Calu3 (cell line): ENCODE measurements at places on chromosomes 12 and 14. TPM values are rescaled to one million over a fixed set of nuclear protein-coding genes. Genes with fewer than 3 reads are reported as not detected.
A peak's percentile ranks its signal among the peaks of the same experiment; 100 is the strongest.

GRCh38 chr14:99888149-99888548, 94.9 kb downstream of the EML1 start:
- DNase-seq: no peak

SLC17A8 gene
- total RNA-seq: not detected in 2 replicates

WDR20 gene
- total RNA-seq: 33.0 and 37.6 TPM in 2 replicates

GRCh38 chr12:96456265-96456974, 33.0 kb upstream of the CFAP54 start:
- no peak for DNase-seq

DNA sequence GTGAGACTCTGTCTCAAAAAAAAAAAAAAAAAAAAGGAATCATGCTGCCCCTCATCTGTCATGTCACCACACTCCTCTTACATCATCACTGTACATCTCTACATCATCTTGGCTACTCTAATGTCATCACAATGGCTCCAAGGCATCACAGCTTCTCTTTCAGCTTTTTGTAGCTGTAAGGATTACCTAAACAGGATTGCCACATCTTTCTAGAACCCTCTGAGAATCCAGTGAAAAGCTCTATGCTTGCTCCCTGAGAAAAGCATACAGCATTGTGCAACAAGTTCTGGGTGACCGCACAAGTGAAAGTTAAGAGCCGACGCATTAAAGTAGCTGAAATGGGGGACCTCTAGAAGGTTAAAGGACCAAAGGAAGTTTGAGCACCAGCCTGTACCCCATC, 272.5 kb downstream of the C12orf50 start:
- no peak for DNase-seq

DNA sequence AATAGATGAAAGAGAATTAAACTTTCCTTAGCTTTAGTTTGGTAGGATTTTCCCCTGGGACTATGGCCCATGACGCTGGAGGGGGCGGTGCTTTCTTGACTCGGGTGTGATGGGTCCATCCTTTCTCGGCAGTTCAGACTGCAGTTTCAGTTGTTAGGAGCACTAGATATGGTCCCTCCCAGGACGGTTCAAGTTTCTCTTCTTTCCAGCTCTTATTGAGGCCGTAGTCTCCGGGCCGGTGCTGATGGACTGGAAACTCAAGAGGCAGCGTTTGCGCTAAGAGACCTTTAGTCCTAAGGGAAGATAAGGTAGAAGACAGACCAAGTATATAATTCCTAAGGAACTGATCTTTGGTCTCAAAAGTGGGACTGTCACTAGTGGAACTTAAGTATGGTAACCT, 111.2 kb downstream of the RIN3 start:
- no peak for DNase-seq

GRCh38 chr12:130973109-130973508, 19.4 kb downstream of the ADGRD1 start:
- no peak for DNase-seq

DNA sequence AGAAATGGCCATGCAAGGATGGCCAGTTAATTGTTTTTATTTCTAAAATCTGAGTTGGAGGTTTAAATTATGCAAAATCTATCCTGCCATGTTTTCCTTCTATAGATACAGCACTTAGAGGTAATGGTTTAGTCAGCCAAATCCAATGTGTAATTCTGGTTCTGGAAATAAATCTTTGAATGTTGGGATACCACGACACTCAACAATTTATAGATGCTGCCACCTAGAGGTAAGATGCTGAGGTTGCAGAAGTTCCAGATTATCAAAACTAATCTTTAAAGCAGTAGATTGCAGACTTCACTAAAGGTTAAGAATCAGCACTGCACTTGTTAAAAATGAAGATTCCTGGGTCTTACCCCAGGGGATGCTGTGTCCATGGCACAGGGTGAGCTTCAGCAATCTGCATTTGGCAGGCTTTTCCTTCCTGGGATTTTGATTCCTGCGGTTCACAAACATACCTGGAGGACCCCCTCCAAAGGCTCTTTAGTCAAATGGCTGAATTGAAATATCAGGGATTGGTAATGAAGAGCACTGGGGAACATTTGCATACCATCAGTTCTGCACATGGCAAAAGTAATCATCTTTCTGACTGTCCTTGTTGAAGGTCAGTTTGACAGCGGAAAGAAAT, 53.4 kb upstream of the ANO4 start:
- DNase-seq: peak; percentile 27

TTC9 gene
- 9.8 and 11.0 TPM in 2 replicates for total RNA-seq

TCL1A gene
- total RNA-seq: not detected in 2 replicates

- no peak for DNase-seq
Observed at GRCh38 chr14:87286191-87286590, 706.8 kb downstream of the GALC start.

- DNase-seq: peak; percentile 68
Observed at GRCh38 chr14:24481622-24482324, 26.3 kb downstream of the CMA1 start.

DNA sequence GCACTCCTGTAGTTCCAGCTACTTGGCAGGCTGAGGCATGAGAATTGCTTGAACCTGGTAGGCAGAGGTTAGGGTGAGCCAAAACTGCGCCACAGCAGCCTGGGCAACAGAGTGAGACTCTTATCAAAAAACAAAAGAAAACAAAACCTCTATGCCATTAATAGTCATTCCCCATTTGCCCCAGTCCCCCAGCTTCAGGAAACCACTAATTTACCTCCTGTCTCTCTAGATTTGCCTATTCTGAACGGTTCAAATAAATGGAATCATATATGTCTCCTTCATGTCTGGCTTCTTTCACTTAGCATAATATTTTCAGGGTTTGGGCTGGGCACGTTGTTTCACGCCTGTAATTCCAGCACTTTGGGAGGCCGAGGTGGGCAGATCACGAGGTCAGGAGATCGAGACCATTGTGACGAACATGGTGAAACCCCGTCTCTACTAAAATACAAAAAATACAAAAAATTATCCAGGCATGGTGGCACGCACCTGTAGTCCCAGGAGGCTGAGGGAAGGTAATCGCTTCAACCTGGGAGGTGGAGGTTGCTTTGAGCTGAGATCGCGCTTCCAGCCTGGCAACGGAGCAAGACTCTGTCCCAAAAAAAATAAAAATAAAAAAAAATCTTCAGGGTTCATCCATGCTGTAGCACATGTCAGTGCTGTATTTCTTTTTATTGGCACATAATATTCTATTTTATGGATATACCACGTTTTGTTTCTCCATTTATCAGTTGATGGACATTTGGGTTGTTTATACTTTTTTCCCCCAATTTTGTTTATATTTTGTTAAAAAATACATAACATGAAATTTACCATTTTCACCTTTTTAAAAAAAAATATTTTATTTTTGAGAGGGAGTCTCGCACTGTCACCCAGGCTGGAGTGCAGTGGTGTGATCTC, 31.9 kb downstream of the KNTC1 start:
- DNase-seq: no peak

IL26 gene
- not detected in 2 replicates for total RNA-seq

KRT73 gene
- not detected in 2 replicates for total RNA-seq

ADAM20 gene
- 1.3 and 1.8 TPM in 2 replicates for total RNA-seq

DNA sequence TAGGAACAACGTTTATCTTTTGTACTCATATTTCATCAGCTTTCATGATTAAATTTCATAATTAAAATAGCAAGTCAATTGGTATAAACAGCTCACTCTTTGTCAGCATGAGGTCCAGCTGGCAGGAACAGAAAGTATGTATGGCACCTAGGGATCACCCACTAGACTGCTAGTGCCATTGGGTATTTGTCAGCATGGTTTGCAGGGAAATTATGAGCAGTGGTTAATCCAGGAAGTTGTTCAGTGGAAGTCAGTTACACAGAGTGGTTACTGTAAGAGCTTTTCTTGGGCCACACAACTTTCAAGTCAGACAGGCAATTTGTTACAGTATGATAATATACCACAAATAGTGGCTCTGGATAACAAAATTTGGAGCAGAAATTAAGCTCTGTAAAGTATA, 340.3 kb upstream of the RGS6 start:
- DNase-seq: peak; percentile 18

OAS2 gene
- 58.1 and 211 TPM in 2 replicates for total RNA-seq

GDF3 gene
- total RNA-seq: not detected in 2 replicates

- DNase-seq: no peak
Observed at GRCh38 chr12:105292705-105293104, 37.8 kb upstream of the C12orf75 start.

- DNase-seq: no peak
Observed at GRCh38 chr12:116818341-116818856, 62.8 kb downstream of the HRK start.

KRT6C gene
- not detected in 2 replicates for total RNA-seq

DNA sequence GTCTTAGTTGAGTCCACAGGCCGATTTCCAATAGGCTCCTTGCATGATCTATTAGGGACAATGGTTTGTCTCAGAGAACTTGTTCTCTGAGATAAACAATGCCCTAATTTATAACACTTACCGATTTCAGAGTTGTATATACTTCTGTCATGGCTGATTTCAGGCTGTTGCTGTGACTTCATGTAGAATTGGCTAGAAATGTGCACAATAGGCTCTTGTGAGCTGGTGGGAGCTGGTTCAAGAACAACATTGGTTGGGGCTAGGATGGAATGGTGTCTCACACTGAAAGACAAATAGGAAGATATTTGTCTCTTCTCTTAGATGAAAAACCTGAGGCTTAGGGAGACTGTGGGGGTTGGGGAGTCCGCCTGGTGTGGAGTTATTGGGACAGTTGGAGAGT, 6.7 kb upstream of the KRT86 start:
- no peak for DNase-seq

GRCh38 chr12:10196210-10196609, 16.5 kb upstream of the GABARAPL1 start:
- no peak for DNase-seq

- DNase-seq: no peak
Observed at GRCh38 chr14:67510836-67511235, 22.3 kb upstream of the PLEKHH1 start.

PLEKHD1 gene
- 0.56 and 0.73 TPM in 2 replicates for total RNA-seq

DNA sequence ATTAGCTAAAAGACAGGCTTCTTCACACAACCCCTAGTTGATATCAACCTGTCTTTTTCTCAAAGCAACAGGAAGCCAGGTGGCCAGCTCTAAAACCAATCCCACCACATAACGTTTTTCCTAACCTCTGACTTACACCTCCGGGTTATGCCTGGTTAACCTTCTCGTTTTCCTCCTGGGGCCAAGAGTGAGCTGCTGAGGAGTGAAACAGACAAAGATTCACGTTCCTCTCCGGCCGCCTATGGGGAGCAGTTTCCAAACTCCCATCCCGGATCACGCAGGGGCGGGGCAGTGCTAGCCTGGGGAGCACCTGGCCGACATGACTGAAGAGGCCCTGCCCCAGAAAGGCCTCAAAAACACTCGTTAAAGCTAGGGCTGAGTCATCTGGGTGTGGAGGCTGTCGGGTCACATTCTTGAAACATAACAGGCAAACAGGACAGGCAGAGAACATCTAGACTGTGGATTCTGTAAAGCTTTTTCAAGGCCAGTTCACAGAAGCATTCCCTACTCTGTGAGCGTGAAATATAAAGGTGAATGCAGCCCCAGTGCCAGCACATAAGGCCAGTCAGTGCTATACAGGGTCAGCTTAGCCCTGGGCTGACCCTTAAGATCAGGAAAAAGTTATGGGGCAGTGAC, 25.9 kb upstream of the LGALS3 start:
- DNase-seq: peak; percentile 93

DNA sequence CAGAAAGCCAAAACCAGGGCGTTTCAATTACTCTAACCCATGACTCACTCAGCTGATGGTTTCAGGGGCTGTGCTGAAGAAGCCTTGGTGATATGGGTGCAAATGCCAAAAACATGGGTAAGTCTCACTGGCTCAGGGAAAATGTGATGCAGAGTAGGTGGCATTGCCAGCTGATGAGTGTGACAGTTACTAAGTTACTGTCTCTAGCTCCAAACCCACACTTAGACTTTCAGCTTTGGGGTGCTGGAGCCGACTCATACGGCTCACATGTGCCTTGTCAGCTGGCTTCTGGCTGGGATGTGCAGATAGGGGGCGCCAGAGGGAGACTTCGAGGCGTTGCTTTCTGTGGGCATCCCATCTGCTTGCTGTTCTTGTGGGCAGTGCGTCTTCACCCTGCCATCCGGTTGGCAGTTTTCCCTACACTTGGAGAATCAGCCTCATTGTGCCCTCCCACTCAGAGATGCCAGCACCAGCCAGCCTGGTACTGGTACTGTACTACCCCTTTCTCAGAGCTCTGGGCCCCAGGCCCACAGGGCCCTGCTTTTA, 11.1 kb upstream of the KRT7 start:
- DNase-seq: peak; percentile 86

- no peak for DNase-seq
Observed at GRCh38 chr12:48084066-48084465, 21.8 kb downstream of the SENP1 start.

- DNase-seq: peak; percentile 41
Observed at GRCh38 chr12:14948672-14949071, 10.3 kb upstream of the ERP27 start.

DNA sequence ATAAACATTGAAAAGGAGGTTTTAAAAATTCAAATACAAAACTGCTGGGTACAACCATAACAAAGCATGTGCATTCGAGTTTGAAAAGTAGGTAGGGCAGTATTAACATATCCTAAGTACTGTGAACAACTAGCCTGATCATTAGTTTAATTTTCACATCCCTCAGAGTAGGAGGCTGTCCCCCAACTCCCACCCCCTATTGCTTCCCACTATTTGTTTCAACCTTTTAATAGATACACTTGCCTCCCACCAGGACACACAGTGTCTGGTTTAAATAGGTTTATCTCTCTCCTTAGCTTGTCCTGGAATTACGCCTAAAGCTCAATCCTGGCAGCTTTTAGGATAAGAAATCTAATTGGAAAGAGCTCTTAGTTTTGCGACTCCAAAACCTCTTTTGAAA, 2.1 kb downstream of the TAOK3 start:
- no peak for DNase-seq

GRCh38 chr14:61203081-61203753, 77.9 kb downstream of the TMEM30B start:
- DNase-seq: no peak

GRCh38 chr12:20507711-20508110, 139.4 kb downstream of the PDE3A start:
- DNase-seq: no peak

DNA sequence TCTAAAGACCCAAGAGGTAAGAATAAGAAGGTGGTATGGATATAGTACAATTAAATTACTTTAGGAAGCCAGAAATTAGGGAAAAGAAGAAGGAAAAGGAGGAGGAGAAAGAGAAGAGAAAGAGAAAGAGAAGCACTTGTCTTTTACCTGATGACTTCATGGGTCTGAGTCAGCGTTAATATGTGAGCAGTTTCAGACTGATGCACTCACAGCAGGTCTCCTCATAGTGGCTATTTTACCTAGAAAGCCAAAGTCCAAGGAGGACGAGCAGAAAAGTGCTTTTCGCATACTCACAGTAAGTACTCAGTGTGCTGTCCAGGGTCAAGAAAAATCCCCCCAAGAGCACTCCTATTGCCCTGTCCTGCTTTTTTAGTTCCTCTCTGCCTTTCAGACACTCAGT, 222.1 kb downstream of the C12orf42 start:
- DNase-seq: no peak

DNA sequence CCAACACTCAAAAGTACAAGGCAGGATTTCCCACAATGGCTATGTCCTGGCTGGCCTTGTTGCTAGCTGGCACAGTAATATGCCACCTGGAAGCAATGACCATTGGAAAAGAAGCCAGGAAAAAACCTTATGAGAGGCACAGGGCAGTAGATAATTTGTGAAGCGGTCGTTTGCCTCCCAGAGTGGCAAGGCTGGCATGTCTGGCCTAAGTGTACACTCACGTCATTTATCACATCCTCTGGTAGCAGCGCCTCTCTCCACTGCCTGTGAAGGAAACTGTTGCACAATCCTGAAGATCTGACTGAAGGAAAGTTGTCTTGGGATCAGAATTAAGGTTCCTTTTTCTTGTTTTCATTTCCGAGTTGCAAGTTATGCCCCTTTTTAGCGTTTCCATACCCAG, 408.5 kb downstream of the ZFP36L1 start:
- DNase-seq: no peak

GRCh38 chr12:122635471-122635870, 67.7 kb downstream of the HCAR2 start:
- DNase-seq: no peak

PGF gene
- 1.2 and 2.1 TPM in 2 replicates for total RNA-seq
